Caco-2 (cell line): ENCODE measurements at places on chromosomes 1 and 21. TPM values are rescaled to one million over a fixed set of nuclear protein-coding genes. Genes with fewer than 3 reads are reported as not detected.

GRCh38 chr21:35051287-35051818 is 2.3 kb upstream of the RUNX1 start:
- H3K36me3 ChIP-seq = no peaks in the 10 kb centered on the region
- H3K27me3 ChIP-seq = no peaks in the 10 kb centered on the region
- H3K4me3 ChIP-seq = no peak overlapping the region
- peak; percentile 58 for DNase-seq

- no peaks in the 10 kb centered on the region; the same call in 1 of the 2 replicates for H3K4me1 ChIP-seq
- H3K4me3 ChIP-seq = no peak overlapping the region
- DNase-seq = peak; percentile 50
- H3K36me3 ChIP-seq = no peaks in the 10 kb centered on the region
Observed at GRCh38 chr21:20856926-20857325, 141.3 kb upstream of the NCAM2 start.

- no peaks in the 10 kb centered on the region for H3K36me3 ChIP-seq
- H3K27ac ChIP-seq = no peak overlapping the region
- H3K4me3 ChIP-seq = no peak overlapping the region
- no peaks in the 10 kb centered on the region for H3K4me1 ChIP-seq
Observed at GRCh38 chr1:67840449-67840848, 7.2 kb upstream of the GNG12 start.

GRCh38 chr21:38913120-38913892 is 107.6 kb downstream of the ETS2 start:
- DNase-seq = peak; percentile 93
- H3K4me3 ChIP-seq = peak overlapping the region; percentile 16
- no peaks in the 10 kb centered on the region for H3K36me3 ChIP-seq
- H3K4me1 ChIP-seq = peaks cover 47% of the 10 kb centered on the region
- H3K27me3 ChIP-seq = no peaks in the 10 kb centered on the region

GRCh38 chr1:107897438-107898345 is 67.3 kb downstream of the VAV3 start:
- no peak overlapping the region for H3K4me3 ChIP-seq
- H3K27me3 ChIP-seq = no peaks in the 10 kb centered on the region
- no peak for DNase-seq
- no peak overlapping the region for H3K27ac ChIP-seq

The MEF2D gene
- 18.6 and 21.4 TPM in 2 replicates for total RNA-seq

GRCh38 chr1:86990826-86991225 is 76.4 kb downstream of the HS2ST1 start:
- peaks cover 43% of the 10 kb centered on the region for H3K4me1 ChIP-seq
- H3K4me3 ChIP-seq = no peak overlapping the region
- no peaks in the 10 kb centered on the region for H3K36me3 ChIP-seq
- peak overlapping the region; percentile 23 for H3K27ac ChIP-seq
- DNase-seq = no peak

The HUNK gene
- total RNA-seq = 4.8 and 7.5 TPM in 2 replicates

DNA sequence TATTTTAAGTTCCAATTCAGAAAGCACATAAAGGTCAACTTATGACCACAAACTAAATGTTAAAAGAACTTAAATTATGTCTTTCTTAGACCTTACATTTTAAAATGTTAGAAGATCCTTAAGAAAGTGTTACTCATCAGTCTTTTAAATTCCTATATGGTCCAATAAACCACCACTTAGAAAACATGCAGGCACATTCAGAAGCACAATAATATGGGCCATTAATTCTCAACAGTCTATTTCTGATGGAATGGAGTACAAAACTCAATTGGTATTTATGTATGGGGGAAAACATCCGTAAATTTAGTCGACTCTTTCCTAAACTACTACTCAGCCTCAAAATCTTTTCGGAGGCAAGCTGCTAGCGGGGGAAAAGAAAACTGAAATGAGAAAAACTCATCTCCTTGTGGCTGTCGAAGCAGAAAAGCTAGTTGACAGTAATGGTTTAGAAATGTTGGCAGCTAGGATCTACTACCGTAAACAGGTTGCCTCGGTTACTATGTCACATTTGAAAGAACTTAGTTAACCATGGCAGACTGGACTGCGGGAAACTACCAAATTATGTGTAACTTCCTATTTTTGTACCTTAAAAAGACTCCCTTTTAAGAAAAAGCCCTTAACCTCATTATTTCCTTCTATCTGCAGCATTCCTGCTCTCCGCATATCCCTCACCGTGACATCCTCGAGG is 1.0 kb downstream of the TRMT1L start:
- H3K36me3 ChIP-seq = no peaks in the 10 kb centered on the region
- H3K4me3 ChIP-seq = peak overlapping the region; percentile 88
- peak overlapping the region; percentile 87 for H3K27ac ChIP-seq
- H3K27me3 ChIP-seq = no peaks in the 10 kb centered on the region
- peaks cover 13% of the 10 kb centered on the region; the same call in 1 of the 2 replicates for H3K4me1 ChIP-seq

- H3K27me3 ChIP-seq = no peaks in the 10 kb centered on the region
- H3K27ac ChIP-seq = no peak overlapping the region
- H3K4me1 ChIP-seq = no peaks in the 10 kb centered on the region
- no peaks in the 10 kb centered on the region for H3K36me3 ChIP-seq
- no peak overlapping the region for H3K4me3 ChIP-seq
Observed at GRCh38 chr1:121483961-121484424, 299.2 kb downstream of the SRGAP2C start.

- no peak for DNase-seq
- no peak overlapping the region for H3K27ac ChIP-seq
- no peaks in the 10 kb centered on the region for H3K4me1 ChIP-seq
Observed at GRCh38 chr1:95620076-95620475, 386.1 kb downstream of the RWDD3 start.

DNA sequence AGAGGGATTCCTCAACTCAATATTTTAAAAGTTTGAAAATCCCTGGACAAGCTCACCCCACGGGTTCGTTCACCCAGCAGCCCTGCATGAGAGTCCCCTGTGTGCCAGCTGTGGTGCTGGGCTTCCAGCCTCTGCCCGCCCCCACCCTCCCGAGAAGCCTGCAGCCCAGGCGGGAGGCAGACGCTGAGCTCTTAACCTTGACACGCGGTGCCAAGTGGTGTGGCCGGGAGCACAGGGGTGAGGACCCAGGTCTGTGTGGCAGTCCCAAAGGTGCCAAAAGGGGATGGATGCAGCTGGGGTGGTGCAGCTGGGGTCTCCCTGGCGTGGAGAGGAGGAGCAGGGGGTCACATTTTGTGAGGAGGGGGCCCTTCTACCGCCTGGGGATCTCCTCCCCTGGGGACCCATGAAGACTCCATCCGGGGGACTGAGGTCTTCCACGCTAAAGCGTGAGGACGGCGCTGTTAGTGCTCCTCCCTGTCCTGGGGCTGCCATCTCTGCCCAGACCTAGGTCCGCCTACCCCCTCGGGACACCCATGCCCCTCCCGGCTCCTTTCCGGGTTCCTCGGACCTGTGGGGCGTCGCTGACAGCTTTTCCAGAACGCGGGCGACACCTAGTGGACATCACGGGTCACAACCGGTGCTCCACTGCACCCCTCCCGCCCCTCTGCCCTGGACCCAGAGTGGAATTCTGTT is 12.9 kb downstream of the PLA2G2F start:
- H3K27me3 ChIP-seq = no peaks in the 10 kb centered on the region
- H3K4me1 ChIP-seq = no peaks in the 10 kb centered on the region
- peak; percentile 85 for DNase-seq
- H3K4me3 ChIP-seq = 0 out of 2 replicates have a peak overlapping the region, but pooled peaks have one; percentile 10

DNA sequence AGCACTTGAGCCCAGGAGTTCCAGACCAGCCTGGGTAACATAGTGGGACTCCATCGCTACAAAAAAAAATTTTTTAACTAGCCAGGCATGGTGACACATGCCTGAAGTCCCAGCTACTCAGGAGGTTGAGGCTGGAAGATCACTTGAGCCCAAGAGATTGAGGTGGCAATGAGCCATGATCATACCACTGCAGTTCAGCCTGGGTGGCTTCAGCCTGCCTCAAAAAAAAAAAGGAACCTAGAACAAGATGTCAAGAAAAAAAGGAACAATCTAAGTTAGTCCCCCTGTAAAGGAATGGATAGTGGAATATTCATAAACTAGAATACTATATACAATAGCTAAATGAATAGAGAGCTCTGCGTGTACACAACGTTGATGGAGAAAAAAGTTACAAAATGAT is 14.4 kb downstream of the NSL1 start:
- H3K4me1 ChIP-seq = no peaks in the 10 kb centered on the region
- H3K36me3 ChIP-seq = 0 out of 2 replicates have a peak, but pooled peaks cover 2% of the 10 kb centered on the region
- no peak overlapping the region for H3K27ac ChIP-seq

DNA sequence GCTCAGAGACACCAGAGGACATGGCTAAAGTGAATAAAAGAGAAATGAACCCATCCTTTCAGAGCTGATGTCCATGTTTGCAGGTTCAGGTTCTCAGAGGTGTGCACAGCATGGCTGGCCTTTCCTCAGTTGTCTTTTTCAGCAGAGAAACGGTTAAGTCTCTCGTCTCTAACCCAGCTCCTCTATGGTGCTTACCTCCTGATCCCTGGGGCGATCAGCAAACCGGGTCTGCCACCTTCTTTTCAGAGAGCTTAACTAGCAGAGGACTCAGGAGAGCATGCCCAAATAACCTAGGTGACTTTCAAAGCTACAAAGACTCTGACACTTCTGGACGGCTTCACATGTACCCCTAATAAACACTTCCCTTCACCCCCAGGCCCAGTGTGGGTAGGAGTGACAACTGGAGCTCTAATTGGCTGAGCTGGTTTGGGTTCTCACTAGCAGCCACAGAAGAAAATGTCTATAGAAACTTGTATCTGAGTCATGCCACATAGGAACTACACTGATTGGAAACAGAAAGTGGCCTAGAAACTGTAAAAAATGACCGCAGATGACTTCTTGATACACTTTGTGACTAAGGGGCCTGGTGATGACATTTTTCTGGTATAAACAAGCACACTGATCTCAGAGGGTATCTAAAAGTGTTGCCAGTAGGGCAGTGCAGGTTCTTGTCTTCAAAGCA is at the start of gene AIM2:
TSS of gene AIM2 (minus strand) at position 329 of the 682 bp plus-strand sequence. CDS start 3,267 bp downstream, outside the sequence.
- H3K4me1 ChIP-seq = no peaks in the 10 kb centered on the region
- H3K27ac ChIP-seq = no peak within 1 kb of the TSS
- H3K27me3 ChIP-seq = 0 out of 2 replicates have a peak, but pooled peaks cover 1% of the 10 kb centered on the region
- DNase-seq = no peak
- H3K36me3 ChIP-seq = no peaks in the 10 kb centered on the region

The TAS1R3 gene
- total RNA-seq = 0.09 and 0.29 TPM in 2 replicates

- H3K4me1 ChIP-seq = peaks cover 11% of the 10 kb centered on the region; the same call in 1 of the 2 replicates
- H3K27me3 ChIP-seq = no peaks in the 10 kb centered on the region
- H3K27ac ChIP-seq = no peak overlapping the region
- no peak overlapping the region for H3K4me3 ChIP-seq
- DNase-seq = no peak
Observed at GRCh38 chr1:157202331-157202730, 64.1 kb upstream of the ETV3 start.

The POGZ gene
- 80.0 and 83.0 TPM in 2 replicates for total RNA-seq

The GFI1 gene
- total RNA-seq = 0.93 and 1.8 TPM in 2 replicates

The LCE3D gene
- total RNA-seq = not detected in 2 replicates

- no peak for DNase-seq
- H3K27me3 ChIP-seq = no peaks in the 10 kb centered on the region
- H3K4me1 ChIP-seq = no peaks in the 10 kb centered on the region
- no peak overlapping the region for H3K27ac ChIP-seq
Observed at GRCh38 chr1:27033043-27033746, 20.5 kb upstream of the TENT5B start.

The HES4 gene
- 45.5 and 53.8 TPM in 2 replicates for total RNA-seq

- H3K27me3 ChIP-seq = no peaks in the 10 kb centered on the region
- no peak overlapping the region for H3K4me3 ChIP-seq
- H3K36me3 ChIP-seq = no peaks in the 10 kb centered on the region
- H3K4me1 ChIP-seq = peaks cover 8% of the 10 kb centered on the region
Observed at GRCh38 chr1:186763107-186763506, 65.6 kb upstream of the PLA2G4A start.

GRCh38 chr1:221907166-221907932 is 165.5 kb upstream of the DUSP10 start:
- no peaks in the 10 kb centered on the region for H3K27me3 ChIP-seq
- no peak overlapping the region for H3K27ac ChIP-seq
- no peak for DNase-seq
- H3K4me3 ChIP-seq = no peak overlapping the region
- H3K4me1 ChIP-seq = no peaks in the 10 kb centered on the region
- H3K36me3 ChIP-seq = no peaks in the 10 kb centered on the region

The REN gene
- not detected in 2 replicates for total RNA-seq

The MCOLN2 gene
- total RNA-seq = not detected in 2 replicates

The GPR61 gene
- total RNA-seq = not detected in 2 replicates

DNA sequence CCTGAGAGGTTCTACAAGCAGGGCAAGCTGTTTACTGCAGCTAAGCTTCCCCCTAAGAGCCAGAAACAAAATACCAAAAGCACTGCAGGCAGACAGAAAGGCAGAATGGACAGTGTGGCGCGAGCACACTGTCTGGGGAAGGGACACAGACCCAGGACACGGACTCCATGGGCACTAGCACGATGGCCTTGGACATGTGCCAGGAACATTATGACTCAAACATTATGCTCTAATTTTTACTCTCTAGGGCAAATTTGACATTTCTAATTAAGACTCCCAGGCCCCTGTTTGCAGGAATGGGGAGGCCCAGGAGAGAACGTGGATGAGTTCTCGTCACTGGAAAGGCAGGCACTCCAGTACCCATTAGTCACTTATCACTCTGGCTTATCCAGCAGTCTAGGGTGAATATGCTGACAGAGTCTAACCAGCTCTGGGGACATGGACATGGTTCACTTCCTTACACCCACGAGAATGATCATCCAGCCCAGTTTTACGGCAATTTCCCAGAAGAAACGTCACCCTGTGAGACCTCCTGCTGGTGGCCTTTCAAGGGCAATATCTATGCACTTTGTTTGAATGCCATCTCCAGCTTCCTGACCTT is 45.1 kb downstream of the CAPN8 start:
- peak overlapping the region; percentile 85 for H3K27ac ChIP-seq
- no peaks in the 10 kb centered on the region for H3K27me3 ChIP-seq
- no peak for DNase-seq
- H3K4me3 ChIP-seq = no peak overlapping the region

DNA sequence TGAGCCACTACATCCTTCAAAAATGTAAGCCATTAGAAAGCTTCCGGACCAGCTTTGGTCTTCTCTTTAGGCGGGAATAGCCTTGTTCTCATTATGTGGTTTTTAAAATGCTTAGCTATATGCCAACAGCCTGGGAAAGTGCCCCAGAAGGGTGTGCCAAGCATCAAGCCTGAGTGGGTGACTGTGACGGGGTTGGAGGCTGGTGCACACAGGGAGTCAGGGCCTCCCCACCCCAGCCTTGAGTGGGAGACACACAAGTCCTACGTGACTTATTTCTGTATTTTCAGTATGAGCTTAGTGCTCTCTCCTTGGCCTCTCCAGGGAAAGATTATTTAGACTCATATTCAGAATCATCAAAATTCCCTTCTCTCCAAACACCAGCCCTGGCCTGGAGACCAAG is 9.8 kb downstream of the UBASH3A start:
- H3K27ac ChIP-seq = no peak overlapping the region
- H3K4me1 ChIP-seq = no peaks in the 10 kb centered on the region
- DNase-seq = no peak
- no peaks in the 10 kb centered on the region for H3K27me3 ChIP-seq
- H3K36me3 ChIP-seq = no peaks in the 10 kb centered on the region

- H3K27me3 ChIP-seq = no peaks in the 10 kb centered on the region
- H3K27ac ChIP-seq = no peak overlapping the region
- no peaks in the 10 kb centered on the region for H3K36me3 ChIP-seq
- no peaks in the 10 kb centered on the region for H3K4me1 ChIP-seq
Observed at GRCh38 chr21:20902511-20902910, 95.7 kb upstream of the NCAM2 start.
